ENCODE measurements at places on chromosomes 4 and X.

GRCh38 chr4:166816890-166817289, 417.4 kb downstream of the SPOCK3 start:
- DNase-seq: no peak

- no peak for DNase-seq
Observed at GRCh38 chr4:149345424-149345823, 470.2 kb downstream of the IQCM start.

DNA sequence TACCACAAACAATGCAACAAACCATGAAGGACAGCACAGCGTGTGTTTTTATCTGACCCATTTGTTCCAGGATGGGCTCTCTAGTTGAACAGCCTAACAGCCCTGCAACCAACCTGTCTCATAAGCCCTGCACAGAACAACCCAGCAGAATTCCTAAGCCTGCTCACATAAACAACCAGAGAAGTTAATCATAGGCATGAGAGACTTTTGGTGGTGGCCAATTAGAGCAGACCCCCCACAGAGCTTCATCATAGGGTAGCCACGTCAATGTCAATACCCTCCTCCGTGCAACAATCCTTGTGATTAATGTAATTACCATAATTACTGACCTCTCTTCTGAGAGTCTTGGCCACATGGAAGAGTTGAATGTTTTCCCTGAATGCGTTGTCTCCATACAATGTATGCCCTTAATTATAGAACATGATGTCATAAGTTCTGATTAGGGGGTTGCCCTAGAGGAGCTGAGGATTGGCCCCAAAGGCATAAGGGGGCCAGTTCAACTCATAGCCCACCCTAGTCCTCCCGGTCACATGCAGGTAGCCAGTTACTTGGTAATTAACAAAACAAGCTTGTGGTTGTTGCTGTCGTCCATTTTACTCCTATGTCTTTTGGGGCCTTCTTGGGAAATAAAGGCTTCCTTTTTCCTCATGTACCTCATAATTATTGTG, 92.7 kb downstream of the SYNPO2 start:
- DNase-seq: no peak

DNA sequence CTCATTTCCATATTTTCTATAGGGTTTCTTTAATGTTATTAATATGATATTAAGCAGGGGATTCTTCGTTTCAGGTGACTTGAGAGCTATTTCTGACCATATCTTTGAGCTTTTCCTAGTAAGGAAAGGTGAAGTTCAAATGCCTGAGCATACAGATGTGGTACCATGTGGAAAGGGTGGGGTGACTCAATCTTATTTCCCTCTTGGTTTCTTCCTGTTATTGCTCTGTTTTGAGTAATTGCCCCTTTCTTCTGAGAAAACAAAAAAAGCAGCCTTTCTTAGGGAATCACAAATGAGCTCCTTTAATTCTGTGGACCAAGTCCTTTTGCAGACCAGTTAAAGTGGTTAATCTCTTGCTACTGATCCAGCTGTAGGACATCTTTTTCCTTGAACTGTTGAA, 41.0 kb upstream of the AGA start:
- no peak for DNase-seq

All from mucosa of descending colon (tissue), 3 donors.